ENCODE measurements at places on chromosomes 4 and X. TPM values are rescaled to one million over a fixed set of nuclear protein-coding genes. Genes with fewer than 3 reads are reported as not detected.

H2BW2 gene
- total RNA-seq, result not detected

ENAM gene
- not detected for total RNA-seq

DNA sequence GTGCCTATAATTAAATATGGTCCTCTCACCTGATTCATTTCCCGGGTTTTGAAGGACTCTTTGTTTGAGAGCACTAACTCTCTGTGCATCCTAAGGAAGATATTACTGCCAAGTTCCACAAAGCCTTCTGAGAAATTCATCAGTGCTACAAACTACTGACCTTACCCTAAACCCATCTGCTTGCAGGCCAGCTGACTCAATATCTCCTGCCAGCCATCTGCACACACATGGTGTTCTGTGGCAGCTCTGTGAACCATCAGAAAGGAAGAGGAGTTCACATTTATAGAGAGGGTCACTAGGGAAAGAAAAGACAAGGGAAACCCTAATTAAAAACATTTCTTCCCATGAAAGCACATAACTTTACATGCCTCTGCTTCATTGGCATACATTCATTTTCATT lies 156.7 kb downstream of the ATP10D start:
- H3K36me3 ChIP-seq, result no peaks in the 10 kb centered on the region
- no peaks in the 10 kb centered on the region for H3K27me3 ChIP-seq
- no peak overlapping the region for H3K27ac ChIP-seq
- DNase-seq, result no peak
- peaks cover 7% of the 10 kb centered on the region for H3K4me1 ChIP-seq

DNA sequence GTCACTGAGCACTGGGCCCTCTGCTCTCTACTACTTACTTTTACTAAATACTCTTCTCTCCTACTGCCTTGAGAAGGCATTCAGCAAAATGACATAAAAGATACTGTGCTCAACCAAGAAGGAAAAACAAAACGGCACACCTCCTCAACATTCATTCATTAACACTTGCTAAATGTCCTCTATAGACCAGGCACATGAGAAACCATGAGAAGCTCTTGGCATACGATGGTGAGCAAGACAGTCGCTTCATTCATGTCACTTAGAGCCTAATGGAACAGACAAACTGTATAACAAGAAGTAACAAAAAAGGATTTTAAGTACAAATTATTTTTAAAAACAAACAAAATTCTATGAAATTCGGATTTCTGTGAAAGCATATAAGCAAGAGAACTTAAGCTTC lies 38.7 kb downstream of the COL25A1 start:
- H3K27me3 ChIP-seq, result no peaks in the 10 kb centered on the region
- no peaks in the 10 kb centered on the region for H3K4me1 ChIP-seq
- H3K4me3 ChIP-seq, result no peak overlapping the region
- H3K36me3 ChIP-seq, result no peaks in the 10 kb centered on the region
- H3K27ac ChIP-seq, result no peak overlapping the region

DNA sequence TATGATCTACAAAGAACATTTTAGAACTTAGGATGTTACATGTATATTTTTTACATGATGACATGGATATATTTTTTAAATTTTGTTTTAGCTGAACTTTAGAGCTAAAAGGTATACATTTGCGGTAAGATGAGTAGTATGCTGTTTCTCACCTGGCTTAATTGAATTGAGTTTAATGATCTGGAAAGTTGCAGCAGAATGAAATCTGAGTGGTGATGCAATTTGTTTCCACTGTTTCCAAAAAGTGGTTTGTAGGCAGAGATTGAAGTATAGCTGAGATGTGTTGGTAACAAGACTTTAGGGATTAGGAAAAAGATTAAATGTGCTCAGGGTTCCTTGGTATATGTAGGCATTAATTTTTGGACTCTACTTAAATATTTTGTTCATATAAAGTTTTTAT lies 68.1 kb downstream of the HPF1 start:
- H3K4me1 ChIP-seq, result no peaks in the 10 kb centered on the region
- H3K27ac ChIP-seq, result no peak overlapping the region
- DNase-seq, result no peak
- no peaks in the 10 kb centered on the region for H3K27me3 ChIP-seq
- H3K36me3 ChIP-seq, result peaks cover 4% of the 10 kb centered on the region

GRCh38 chr4:182653596-182653995 lies 263.6 kb downstream of the DCTD start:
- no peak for DNase-seq
- H3K36me3 ChIP-seq, result no peaks in the 10 kb centered on the region
- H3K4me1 ChIP-seq, result no peaks in the 10 kb centered on the region
- H3K27ac ChIP-seq, result no peak overlapping the region

DNA sequence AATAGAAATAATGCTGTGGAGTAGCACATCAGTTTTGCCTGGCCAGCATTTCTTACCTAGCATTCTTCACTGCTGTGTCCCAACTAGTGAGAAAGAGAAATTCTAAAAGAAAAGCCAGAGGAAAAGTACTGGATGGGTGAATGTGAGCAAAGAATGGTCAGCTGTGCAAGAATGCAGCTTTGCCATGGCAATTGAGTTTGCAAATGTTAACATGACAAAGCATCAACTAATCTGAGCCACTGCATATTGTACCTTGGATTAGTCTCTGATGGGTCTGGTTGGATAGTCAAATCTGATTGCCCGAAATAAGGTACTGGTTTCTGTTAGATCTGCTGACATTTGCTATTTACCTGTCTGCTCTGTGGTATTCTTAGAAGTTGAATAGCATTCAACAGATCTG lies 38.7 kb downstream of the ADD1 start:
- peaks cover 8% of the 10 kb centered on the region for H3K4me1 ChIP-seq
- no peak for DNase-seq
- no peaks in the 10 kb centered on the region for H3K36me3 ChIP-seq
- no peak overlapping the region for H3K27ac ChIP-seq
- H3K4me3 ChIP-seq, result no peak overlapping the region

TRIM60 gene
- total RNA-seq, result not detected

HDX gene
- total RNA-seq, result 4.4 TPM

KIAA1210 gene
- total RNA-seq, result not detected

DNA sequence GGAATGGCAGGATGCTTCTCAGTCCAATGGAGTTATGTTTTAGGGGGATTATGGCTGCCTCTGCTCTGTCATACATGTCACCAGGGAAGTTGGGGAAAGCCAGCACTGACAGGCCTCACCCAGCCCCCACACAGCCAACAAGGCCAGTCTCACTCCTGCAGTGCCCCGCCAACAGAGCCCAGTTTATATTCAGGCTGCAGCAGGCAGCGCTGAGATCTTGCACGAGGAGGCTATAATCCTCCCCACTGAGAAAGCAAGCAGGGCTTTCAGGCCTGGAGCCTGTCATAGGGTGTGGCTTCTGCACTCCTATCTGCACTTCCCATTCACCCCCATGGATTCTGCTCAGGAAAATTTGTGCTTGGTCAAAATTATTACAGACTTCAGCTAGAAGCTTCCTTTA lies 25.1 kb downstream of the ADAD1 start:
- no peaks in the 10 kb centered on the region for H3K27me3 ChIP-seq
- H3K4me3 ChIP-seq, result no peak overlapping the region
- DNase-seq, result no peak

- no peaks in the 10 kb centered on the region for H3K27me3 ChIP-seq
- H3K36me3 ChIP-seq, result no peaks in the 10 kb centered on the region
- H3K4me1 ChIP-seq, result peaks cover 48% of the 10 kb centered on the region
- DNase-seq, result no peak
- H3K4me3 ChIP-seq, result peak overlapping the region; percentile 83
- H3K27ac ChIP-seq, result peak overlapping the region; percentile 93
Observed at GRCh38 chr4:26861434-26862186, 969 bp downstream of the STIM2 start.

GRCh38 chr4:113838460-113838859 lies 76.9 kb upstream of the CAMK2D start:
- no peaks in the 10 kb centered on the region for H3K4me1 ChIP-seq
- no peaks in the 10 kb centered on the region for H3K36me3 ChIP-seq
- H3K27me3 ChIP-seq, result no peaks in the 10 kb centered on the region
- no peak overlapping the region for H3K27ac ChIP-seq

- no peak for DNase-seq
- H3K36me3 ChIP-seq, result no peaks in the 10 kb centered on the region
- peak overlapping the region; percentile 88 for H3K27ac ChIP-seq
- H3K4me3 ChIP-seq, result peak overlapping the region; percentile 65
- peaks cover 30% of the 10 kb centered on the region for H3K4me1 ChIP-seq
- no peaks in the 10 kb centered on the region for H3K27me3 ChIP-seq
Observed at GRCh38 chr4:56906489-56907393, 959 bp upstream of the REST start.

GRCh38 chr4:76658231-76659102 lies 223.4 kb downstream of the SHROOM3 start:
- DNase-seq, result no peak
- no peaks in the 10 kb centered on the region for H3K36me3 ChIP-seq
- no peaks in the 10 kb centered on the region for H3K4me1 ChIP-seq
- no peaks in the 10 kb centered on the region for H3K27me3 ChIP-seq
- no peak overlapping the region for H3K4me3 ChIP-seq

DNA sequence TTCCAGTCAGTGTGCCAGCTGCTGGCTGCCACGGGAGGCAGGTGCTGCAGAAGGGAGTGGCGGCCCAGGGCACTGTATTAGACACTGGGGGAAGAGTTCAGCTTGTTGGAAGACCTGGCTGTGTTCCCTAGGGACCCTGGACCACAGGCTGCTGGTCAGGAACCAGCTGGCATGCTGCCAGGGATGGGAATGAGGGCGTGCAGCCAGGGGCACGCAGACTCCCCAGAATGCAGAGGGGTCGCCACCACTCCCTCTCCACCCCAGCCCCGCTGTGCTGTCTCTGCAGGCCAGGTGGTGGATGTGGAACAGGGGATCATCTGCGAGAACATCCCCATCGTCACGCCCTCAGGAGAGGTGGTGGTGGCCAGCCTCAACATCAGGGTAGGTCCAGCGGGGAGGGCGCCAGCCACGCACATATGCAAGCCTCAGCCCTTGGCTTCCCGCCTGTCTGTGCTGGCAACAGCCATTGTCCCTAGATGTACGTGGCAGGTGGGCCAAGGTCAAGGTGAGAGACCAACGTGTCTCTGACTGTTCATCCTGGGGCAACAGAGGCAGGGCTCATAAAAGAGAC lies 12.3 kb downstream of the ABCD1 start:
- H3K36me3 ChIP-seq, result no peaks in the 10 kb centered on the region
- no peak overlapping the region for H3K27ac ChIP-seq
- DNase-seq, result no peak
- H3K27me3 ChIP-seq, result no peaks in the 10 kb centered on the region
- H3K4me3 ChIP-seq, result no peak overlapping the region

SPANXC gene
- not detected for total RNA-seq

GRCh38 chrX:144681501-144681900 lies 565.8 kb upstream of the SPANXN1 start:
- no peak for DNase-seq
- H3K36me3 ChIP-seq, result no peaks in the 10 kb centered on the region
- H3K27me3 ChIP-seq, result no peaks in the 10 kb centered on the region
- H3K4me3 ChIP-seq, result no peak overlapping the region

DRD5 gene
- total RNA-seq, result not detected

SULT1E1 gene
- total RNA-seq, result 114 TPM

TLR3 gene
- total RNA-seq, result 10.6 TPM

DNA sequence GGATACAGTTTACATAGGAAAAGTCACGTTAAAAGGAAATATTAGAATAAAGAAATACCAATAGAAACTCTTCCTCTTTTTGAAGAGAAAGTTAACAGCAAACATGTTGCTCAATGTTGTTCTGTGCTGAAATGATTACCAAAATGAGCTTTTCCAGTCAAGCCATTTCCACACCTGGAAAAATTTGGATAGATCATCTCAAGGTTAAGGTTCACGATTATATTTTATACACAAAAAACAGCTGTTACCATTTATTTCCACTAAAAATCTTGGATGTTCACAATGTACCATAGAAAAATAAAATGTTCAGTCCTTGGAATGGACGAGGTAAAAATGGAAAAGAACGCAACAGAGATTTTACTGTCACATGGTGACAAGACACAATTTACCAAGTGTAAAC lies 218.7 kb downstream of the SCFD2 start:
- H3K27me3 ChIP-seq, result no peaks in the 10 kb centered on the region
- no peak for DNase-seq
- no peak overlapping the region for H3K4me3 ChIP-seq

DNA sequence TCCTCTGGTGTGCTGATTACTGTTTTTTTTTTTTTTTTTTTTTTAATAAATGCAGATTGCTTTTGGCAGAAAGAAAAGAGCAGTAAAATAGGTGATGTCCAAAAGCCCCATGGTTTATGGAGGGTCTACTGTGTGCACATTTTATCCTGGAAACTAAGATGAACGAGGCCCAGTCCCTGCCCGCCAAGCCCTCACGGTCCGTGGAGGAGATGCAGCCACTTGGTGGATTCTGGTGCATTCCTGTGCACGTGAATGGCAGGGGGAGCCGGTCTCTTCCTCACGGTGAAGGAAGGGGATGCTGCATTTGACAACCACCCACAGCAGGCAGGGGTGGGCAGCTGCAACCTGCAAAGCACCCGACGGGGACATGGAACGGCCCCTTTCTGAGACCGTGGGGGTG lies 100.2 kb upstream of the AFAP1 start:
- no peaks in the 10 kb centered on the region for H3K36me3 ChIP-seq
- H3K27ac ChIP-seq, result no peak overlapping the region
- DNase-seq, result no peak
- no peak overlapping the region for H3K4me3 ChIP-seq

- H3K27me3 ChIP-seq, result no peaks in the 10 kb centered on the region
- no peak for DNase-seq
- H3K4me1 ChIP-seq, result no peaks in the 10 kb centered on the region
- no peaks in the 10 kb centered on the region for H3K36me3 ChIP-seq
- H3K27ac ChIP-seq, result no peak overlapping the region
Observed at GRCh38 chrX:39603230-39603629, 494.5 kb downstream of the BCOR start.

GRCh38 chr4:10077483-10078335 lies 38.9 kb downstream of the WDR1 start:
- peaks cover 94% of the 10 kb centered on the region for H3K36me3 ChIP-seq
- no peak overlapping the region for H3K27ac ChIP-seq
- no peaks in the 10 kb centered on the region for H3K4me1 ChIP-seq
- H3K27me3 ChIP-seq, result no peaks in the 10 kb centered on the region
- DNase-seq, result no peak

- H3K27me3 ChIP-seq, result no peaks in the 10 kb centered on the region
- no peak for DNase-seq
- H3K36me3 ChIP-seq, result no peaks in the 10 kb centered on the region
- no peak overlapping the region for H3K27ac ChIP-seq
Observed at GRCh38 chr4:74016068-74016467, 17.6 kb upstream of the CXCL5 start.

DNA sequence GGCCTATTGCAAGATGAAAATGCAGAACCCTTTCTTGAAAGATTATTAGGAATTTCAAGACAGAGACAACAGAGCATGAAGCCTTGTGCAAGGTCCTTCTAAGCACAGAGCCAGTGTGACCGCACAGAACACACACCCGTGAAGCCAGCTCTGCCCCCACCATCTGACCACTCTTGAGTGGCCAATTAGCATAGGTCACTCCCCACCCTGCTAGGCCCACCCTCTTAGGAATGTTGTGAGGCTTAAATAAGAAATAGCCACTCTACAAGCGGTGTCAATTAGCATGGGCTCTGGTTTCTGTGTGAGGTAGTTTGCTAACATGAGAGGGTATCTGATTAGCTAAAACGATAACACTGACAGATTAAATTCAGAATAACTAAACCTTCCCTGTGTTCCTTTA lies 152.9 kb downstream of the PTTG2 start:
- no peaks in the 10 kb centered on the region for H3K27me3 ChIP-seq
- peaks cover 15% of the 10 kb centered on the region for H3K4me1 ChIP-seq
- no peak for DNase-seq
- H3K27ac ChIP-seq, result no peak overlapping the region

ADRA2C gene
- 17.2 TPM for total RNA-seq
